Sigmoid colon (tissue), 7 donors: ENCODE measurements at places on chromosomes 4 and X. TPM values are rescaled to one million over a fixed set of nuclear protein-coding genes. Genes with fewer than 3 reads are reported as not detected.
A peak's percentile ranks its signal among the peaks of the same experiment; 100 is the strongest.

DNA sequence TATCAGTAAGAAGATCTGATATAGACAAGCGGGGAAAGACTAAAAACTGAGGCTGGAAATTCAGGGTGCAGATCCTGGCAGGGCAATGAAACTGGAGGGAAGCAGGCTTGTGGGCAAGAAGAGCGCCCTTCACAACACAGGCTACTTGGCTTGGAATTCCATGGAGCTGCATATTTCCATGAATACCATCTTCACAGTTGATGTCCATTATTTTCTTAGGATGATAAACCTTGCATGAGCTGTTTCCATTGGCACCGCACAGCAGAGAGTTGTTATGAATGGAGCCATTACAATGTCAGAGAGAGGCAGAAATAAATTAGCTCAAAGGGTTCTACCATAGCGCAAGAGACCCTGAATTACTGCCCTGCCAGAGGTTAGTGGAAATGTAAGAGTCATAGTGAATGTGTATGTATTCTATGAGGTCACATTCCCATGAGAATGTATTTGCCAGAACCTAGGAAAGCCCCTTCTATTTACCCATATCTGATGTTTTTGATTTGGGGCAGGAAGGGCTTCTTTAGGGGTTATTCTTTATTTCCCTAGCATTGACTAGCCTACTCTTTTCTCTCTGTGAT lies 215.6 kb downstream of the PALLD start:
- no peak for DNase-seq
- no peaks in the 10 kb centered on the region for H3K36me3 ChIP-seq
- H3K27ac ChIP-seq: peak overlapping the region; percentile 79

The MXD4 gene
- 62.0 TPM for total RNA-seq

DNA sequence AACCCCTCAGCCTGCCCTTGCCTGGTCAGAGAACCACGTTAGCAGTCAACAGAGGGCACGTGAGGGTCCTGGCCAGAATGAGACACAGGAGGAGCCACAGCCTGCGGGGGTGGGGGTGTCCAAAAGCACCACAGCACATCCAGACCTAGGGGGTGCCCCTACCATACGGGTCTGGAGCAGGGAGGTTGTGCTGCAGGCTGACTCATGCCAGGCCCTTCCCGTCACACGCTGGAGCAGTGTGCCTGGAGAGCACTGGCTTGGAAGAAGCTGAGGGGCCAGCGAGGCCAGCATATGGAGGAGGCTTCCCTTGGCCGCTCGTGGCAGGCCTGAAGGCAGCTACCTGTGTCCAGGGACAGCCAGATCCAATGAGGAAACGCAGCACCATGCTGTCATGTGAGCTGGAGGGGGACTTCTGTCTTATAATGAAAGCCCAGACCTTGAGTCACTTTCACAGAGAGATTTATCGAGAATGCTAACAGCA lies 1.5 kb upstream of the IRAK1 start:
- peaks cover 12% of the 10 kb centered on the region for H3K4me1 ChIP-seq
- no peak for DNase-seq
- H3K4me3 ChIP-seq: no peak overlapping the region
- no peaks in the 10 kb centered on the region for H3K27me3 ChIP-seq

- H3K36me3 ChIP-seq: no peaks in the 10 kb centered on the region
- peaks cover 6% of the 10 kb centered on the region for H3K4me1 ChIP-seq
- no peak overlapping the region for H3K4me3 ChIP-seq
- no peak for DNase-seq
Observed at GRCh38 chr4:186946682-186947294, 223.1 kb upstream of the FAT1 start.

The SMARCA1 gene
- 44.3 TPM for total RNA-seq

DNA sequence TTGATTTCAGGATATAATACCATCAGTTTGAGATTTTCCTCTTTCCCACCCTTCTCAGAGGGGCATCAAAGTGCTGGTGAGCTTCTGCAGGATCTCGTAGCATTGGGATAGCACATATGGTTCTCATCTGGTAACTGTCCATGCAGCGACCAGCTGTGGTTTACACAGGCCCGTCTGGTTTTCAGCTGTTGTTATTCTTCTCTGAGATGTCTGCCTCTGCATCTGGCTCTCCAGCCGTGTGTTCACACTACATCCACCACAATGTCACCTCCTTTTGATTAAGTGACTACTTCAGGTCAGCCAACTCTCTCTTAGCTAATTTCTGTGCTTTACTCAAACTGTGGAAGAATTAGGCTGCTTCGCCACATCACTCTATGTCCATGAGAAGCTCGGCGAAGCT lies 676.7 kb upstream of the TENM3 start:
- H3K27me3 ChIP-seq: no peaks in the 10 kb centered on the region
- no peak overlapping the region for H3K4me3 ChIP-seq
- H3K4me1 ChIP-seq: no peaks in the 10 kb centered on the region
- DNase-seq: no peak
- H3K36me3 ChIP-seq: no peaks in the 10 kb centered on the region

The POU3F4 gene
- total RNA-seq: 0.28 TPM

GRCh38 chr4:173821036-173821435 lies 291.0 kb upstream of the HAND2 start:
- no peaks in the 10 kb centered on the region for H3K36me3 ChIP-seq
- no peak overlapping the region for H3K27ac ChIP-seq
- no peak overlapping the region for H3K4me3 ChIP-seq
- H3K27me3 ChIP-seq: no peaks in the 10 kb centered on the region

- peak overlapping the region; percentile 26 for H3K4me3 ChIP-seq
- peak overlapping the region; percentile 62 for H3K27ac ChIP-seq
- H3K27me3 ChIP-seq: peaks cover 42% of the 10 kb centered on the region
- DNase-seq: no peak
Observed at GRCh38 chr4:183797445-183798300, 107.4 kb upstream of the STOX2 start.

DNA sequence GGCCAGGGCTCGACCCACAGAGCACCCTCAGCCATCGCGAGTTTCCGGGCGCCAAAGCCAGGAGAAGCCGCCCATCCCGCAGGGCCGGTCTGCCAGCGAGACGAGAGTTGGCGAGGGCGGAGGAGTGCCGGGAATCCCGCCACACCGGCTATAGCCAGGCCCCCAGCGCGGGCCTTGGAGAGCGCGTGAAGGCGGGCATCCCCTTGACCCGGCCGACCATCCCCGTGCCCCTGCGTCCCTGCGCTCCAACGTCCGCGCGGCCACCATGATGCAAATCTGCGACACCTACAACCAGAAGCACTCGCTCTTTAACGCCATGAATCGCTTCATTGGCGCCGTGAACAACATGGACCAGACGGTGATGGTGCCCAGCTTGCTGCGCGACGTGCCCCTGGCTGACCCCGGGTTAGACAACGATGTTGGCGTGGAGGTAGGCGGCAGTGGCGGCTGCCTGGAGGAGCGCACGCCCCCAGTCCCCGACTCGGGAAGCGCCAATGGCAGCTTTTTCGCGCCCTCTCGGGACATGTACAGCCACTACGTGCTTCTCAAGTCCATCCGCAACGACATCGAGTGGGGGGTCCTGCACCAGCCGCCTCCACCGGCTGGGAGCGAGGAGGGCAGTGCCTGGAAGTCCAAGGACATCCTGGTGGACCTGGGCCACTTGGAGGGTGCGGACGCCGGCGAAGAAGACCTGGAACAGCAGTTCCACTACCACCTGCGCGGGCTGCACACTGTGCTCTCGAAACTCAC lies 3.6 kb downstream of the MID1IP1 start:
- no peaks in the 10 kb centered on the region for H3K27me3 ChIP-seq
- no peaks in the 10 kb centered on the region for H3K36me3 ChIP-seq
- peak overlapping the region; percentile 65 for H3K4me3 ChIP-seq
- H3K4me1 ChIP-seq: peaks cover 24% of the 10 kb centered on the region
- peak; percentile 65 for DNase-seq

- no peaks in the 10 kb centered on the region for H3K36me3 ChIP-seq
- no peaks in the 10 kb centered on the region for H3K27me3 ChIP-seq
- H3K4me3 ChIP-seq: no peak overlapping the region
- no peak overlapping the region for H3K27ac ChIP-seq
Observed at GRCh38 chr4:181613200-181613599, 630.0 kb upstream of the TENM3 start.

DNA sequence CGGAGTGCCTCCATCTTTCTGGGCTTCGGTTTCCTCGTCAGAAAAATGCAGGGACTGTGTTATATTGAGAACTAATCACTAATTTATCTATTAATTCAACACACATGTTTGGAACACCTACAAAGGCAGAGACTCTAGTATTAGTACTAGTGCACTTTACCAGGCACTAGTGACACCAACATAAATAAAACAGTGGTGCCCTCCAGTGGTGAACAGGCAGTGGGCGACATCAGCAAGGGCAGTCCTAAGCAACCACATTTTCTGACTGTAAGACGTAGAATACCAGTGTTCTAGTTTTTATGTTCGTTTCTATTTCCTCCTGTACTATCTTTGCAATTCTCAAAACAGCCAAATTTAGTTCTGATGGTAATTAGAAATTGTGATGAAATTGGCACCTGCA lies 69.1 kb upstream of the UCP1 start:
- no peak for DNase-seq
- no peak overlapping the region for H3K4me3 ChIP-seq
- no peaks in the 10 kb centered on the region for H3K27me3 ChIP-seq
- no peaks in the 10 kb centered on the region for H3K36me3 ChIP-seq

- H3K4me3 ChIP-seq: no peak overlapping the region
- no peaks in the 10 kb centered on the region for H3K4me1 ChIP-seq
- H3K27ac ChIP-seq: no peak overlapping the region
- H3K27me3 ChIP-seq: no peaks in the 10 kb centered on the region
Observed at GRCh38 chr4:125522992-125523391, 208.2 kb downstream of the FAT4 start.

DNA sequence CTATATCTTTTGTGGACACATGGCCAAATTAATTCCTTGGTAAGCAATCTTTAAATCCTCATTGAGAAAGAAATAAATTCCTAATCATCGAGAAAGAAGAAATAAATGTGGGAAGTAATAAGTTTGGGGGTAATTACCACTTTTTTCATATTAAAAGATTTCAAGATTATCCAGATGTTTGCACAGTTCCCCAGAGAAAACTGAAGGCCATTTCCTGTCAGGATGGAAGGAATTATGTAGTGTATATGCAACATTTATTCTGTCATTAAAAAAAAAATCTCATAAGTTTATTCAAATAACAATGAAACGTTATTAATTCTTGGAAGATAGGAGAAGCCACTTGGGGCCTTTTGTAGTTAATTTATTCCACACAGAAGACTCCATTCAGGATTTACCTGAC lies 385.6 kb upstream of the NR3C2 start:
- no peak overlapping the region for H3K27ac ChIP-seq
- DNase-seq: no peak
- H3K4me1 ChIP-seq: no peaks in the 10 kb centered on the region
- H3K27me3 ChIP-seq: no peaks in the 10 kb centered on the region

DNA sequence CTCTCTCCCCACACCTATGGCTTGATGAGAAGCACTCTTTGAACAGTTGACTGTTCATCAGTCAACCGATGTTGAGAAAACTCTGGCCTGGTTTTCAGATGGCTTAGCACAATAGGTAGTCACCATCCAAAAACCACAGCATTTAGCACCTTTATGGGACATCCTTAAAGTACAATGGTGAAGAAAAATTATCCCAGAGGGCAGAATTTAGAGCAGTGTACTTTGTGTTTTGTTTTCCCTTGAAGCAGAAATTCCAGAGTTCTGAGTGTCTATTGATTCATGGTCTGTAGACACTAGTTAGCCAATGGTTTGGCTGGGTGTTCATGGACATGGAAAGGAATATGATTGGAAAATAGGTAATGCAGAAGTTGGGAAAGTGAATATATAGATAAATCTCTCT lies 487.0 kb downstream of the PDHA2 start:
- no peaks in the 10 kb centered on the region for H3K36me3 ChIP-seq
- no peaks in the 10 kb centered on the region for H3K27me3 ChIP-seq
- no peaks in the 10 kb centered on the region for H3K4me1 ChIP-seq

The RUFY3 gene
- total RNA-seq: 73.4 TPM

DNA sequence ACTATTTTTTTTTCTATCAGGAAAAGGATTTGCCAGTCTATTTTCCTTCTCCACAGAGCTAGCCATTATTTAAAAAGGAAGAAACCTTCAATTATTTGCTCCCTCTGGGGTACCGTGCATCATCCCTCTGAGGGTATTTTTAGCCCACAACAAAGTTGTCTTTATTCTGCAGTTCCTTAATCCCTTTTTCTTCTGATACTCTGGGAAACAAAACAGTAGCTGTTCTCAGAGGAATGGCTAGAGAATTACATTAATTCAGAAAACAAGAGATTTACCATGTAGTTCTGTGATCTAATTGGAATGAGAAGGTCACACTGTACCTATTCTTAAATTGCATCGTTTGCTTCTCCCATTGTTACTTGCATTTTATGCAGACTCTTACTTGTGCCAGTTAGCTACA lies 1056.7 kb downstream of the STIM2 start:
- DNase-seq: no peak
- H3K36me3 ChIP-seq: no peaks in the 10 kb centered on the region
- no peaks in the 10 kb centered on the region for H3K4me1 ChIP-seq
- H3K27ac ChIP-seq: no peak overlapping the region
- no peak overlapping the region for H3K4me3 ChIP-seq
- H3K27me3 ChIP-seq: no peaks in the 10 kb centered on the region

- no peaks in the 10 kb centered on the region for H3K4me1 ChIP-seq
- no peak for DNase-seq
- H3K4me3 ChIP-seq: no peak overlapping the region
- peak overlapping the region; percentile 16 for H3K27ac ChIP-seq
- H3K27me3 ChIP-seq: no peaks in the 10 kb centered on the region
- H3K36me3 ChIP-seq: no peaks in the 10 kb centered on the region
Observed at GRCh38 chrX:124217304-124218251, 114.9 kb upstream of the TEX13D start.

DNA sequence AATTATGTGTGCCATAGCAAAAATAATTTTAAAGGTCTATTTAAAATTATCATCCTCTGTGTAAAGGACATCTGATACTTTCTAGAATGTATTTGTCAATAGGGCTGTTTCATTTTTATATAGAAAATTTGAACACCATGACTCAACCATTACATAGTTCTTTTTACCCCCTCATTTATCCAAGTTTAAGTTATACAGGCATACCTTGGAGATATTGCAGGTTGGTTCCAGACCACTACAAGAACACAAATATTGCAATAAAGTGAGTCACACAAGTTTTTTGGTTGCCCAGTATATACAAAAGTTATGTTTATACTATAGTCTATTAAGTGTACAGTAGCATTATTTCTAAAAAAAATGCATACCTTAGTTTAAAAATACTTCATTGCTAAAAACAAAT lies 130.4 kb downstream of the MSL3 start:
- H3K27me3 ChIP-seq: no peaks in the 10 kb centered on the region
- no peak overlapping the region for H3K4me3 ChIP-seq
- H3K4me1 ChIP-seq: no peaks in the 10 kb centered on the region
- DNase-seq: no peak
- H3K36me3 ChIP-seq: no peaks in the 10 kb centered on the region

The PRDM5 gene
- 20.4 TPM for total RNA-seq

DNA sequence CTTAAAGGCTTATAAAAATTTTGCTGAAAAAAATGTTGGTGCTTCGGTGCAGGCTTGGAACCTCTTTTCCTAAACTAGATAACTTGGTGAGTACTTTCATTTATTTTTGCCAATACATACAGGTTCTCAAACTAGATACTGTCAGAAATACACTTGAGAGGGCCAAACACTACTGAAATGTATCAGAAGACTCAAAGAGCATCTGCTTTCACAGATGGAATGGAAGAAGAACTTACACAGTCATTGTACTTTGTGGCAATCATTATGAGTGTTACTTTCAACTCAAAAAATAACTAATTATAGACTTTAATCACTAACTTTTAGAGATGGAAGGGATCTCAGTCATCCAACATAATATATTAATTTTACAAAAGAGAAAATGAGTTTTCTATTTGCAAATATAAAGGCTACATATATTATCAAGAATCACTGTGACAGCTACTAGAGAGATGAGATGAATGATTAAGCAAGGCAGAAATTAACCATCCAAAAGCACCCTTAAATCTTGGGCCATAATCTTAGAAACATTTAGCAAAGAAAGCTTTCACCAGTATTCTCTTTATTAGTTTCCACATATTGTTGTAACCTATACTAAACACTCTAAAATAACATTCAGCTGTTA lies 1.0 kb downstream of the ENAM start:
- no peaks in the 10 kb centered on the region for H3K36me3 ChIP-seq
- no peak overlapping the region for H3K4me3 ChIP-seq
- no peaks in the 10 kb centered on the region for H3K27me3 ChIP-seq
